Breast epithelium (tissue), 4 donors: ENCODE measurements at places on chromosomes 11 and 22. TPM values are rescaled to one million over a fixed set of nuclear protein-coding genes. Genes with fewer than 3 reads are reported as not detected.
A peak's percentile ranks its signal among the peaks of the same experiment; 100 is the strongest.

DNA sequence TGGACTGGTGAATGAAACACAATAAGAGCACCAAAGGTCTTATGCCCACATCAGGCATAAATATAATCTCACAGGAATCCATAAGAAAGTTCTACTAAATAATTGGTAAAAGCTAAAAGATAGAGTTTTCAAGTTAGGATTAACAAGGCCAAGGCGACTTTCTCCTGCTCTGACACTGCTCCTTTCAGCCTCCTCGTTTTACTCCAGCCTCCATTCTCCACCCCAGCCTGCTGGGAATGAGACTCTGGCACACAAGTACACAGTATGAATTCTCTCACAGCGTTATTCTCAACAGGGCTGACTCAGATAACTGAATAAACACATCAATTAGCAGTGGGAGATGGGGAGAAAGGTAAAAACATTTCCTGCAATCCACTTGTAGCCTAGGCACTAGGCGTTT lies 94.9 kb downstream of the APOL5 start:
- DNase-seq, result no peak
- no peaks in the 10 kb centered on the region for H3K27me3 ChIP-seq
- H3K4me3 ChIP-seq, result no peak overlapping the region
- no peaks in the 10 kb centered on the region for H3K36me3 ChIP-seq
- H3K27ac ChIP-seq, result no peak overlapping the region

- no peaks in the 10 kb centered on the region for H3K4me1 ChIP-seq
- DNase-seq, result no peak
- no peaks in the 10 kb centered on the region for H3K36me3 ChIP-seq
- peaks cover 4% of the 10 kb centered on the region for H3K27me3 ChIP-seq
Measured at GRCh38 chr22:37474447-37475090, 11.6 kb downstream of the MFNG start.

DNA sequence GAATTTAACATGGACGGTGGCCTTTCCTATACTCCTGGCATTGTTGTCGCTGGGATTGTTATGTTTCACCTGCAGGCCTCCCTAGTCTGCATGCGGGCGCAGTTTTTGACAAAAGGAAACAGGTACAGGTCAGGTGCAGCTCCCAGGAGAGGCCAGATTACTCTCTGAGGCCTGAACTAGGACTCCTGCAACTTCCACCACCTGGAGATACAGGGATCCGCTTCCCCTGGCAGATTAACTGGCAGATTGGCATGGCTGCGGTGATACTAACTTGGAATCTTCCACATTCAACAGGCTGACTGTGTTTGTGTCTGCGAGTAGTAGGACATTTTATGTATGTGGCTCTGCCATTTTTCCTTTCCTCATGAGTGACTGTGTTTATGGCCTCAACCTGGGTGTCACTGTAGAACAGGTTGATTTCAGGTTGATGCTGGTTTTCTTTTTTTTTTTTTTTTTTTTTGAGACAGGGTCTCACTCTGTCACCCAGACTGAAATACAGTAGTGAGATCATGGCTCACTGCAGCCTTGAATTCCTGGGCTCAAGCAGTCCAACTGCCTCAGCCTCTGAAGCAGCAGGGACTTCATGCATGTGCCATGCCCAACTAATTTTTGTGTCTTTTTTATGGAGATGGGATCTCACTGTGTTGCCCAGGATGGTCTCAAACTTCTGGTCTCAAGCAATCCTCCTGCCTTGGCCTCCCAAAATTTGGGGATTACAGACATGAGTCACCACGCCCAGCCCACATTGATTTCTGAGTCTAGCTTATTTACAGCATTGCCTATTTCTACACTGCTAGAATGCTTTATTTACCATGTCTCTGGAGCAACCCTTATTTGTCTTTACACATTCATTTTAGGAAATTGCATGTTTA lies 1.7 kb upstream of the USP28 start:
- no peaks in the 10 kb centered on the region for H3K36me3 ChIP-seq
- no peaks in the 10 kb centered on the region for H3K27me3 ChIP-seq
- H3K4me3 ChIP-seq, result no peak overlapping the region
- H3K27ac ChIP-seq, result no peak overlapping the region
- peaks cover 9% of the 10 kb centered on the region for H3K4me1 ChIP-seq
- DNase-seq, result no peak

DNA sequence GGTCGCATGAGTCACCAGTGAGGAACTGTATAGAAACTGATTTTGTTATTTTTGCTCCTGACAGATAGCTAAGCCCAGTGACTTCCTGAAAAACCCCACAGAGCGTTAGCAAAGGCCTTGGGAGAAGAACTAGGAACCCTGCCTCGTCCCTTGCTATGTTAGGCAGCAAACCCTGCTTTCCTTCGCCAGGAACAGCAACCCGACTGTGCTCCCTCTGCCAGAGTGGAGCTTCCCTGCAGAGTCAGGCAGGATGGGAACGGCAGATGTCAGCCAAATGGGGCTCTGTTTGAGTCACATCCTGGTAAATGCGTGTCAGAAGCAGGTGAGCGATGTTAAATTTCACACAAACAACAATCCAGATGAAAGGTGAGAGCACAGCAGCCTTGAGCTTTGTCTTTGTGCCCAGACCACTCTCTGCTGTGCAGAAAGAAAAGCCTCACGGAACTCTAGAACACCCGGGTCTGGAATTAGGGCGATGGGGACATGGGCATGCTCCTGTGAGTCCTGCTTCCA lies 186.6 kb downstream of the ADAMTS15 start:
- DNase-seq, result peak; percentile 4
- no peak overlapping the region for H3K27ac ChIP-seq
- no peaks in the 10 kb centered on the region for H3K4me1 ChIP-seq

GRCh38 chr11:64713781-64714363 lies 9.1 kb downstream of the NRXN2 start:
- no peak overlapping the region for H3K27ac ChIP-seq
- no peak overlapping the region for H3K4me3 ChIP-seq
- H3K4me1 ChIP-seq, result peaks cover 3% of the 10 kb centered on the region
- H3K36me3 ChIP-seq, result no peaks in the 10 kb centered on the region
- H3K27me3 ChIP-seq, result peaks cover 10% of the 10 kb centered on the region

EXPH5 gene
- 16.8 TPM for total RNA-seq

ALDH3B1 gene
- 20.6 TPM for total RNA-seq
